ENCODE measurements at places on chromosomes 2 and 18.

DNA sequence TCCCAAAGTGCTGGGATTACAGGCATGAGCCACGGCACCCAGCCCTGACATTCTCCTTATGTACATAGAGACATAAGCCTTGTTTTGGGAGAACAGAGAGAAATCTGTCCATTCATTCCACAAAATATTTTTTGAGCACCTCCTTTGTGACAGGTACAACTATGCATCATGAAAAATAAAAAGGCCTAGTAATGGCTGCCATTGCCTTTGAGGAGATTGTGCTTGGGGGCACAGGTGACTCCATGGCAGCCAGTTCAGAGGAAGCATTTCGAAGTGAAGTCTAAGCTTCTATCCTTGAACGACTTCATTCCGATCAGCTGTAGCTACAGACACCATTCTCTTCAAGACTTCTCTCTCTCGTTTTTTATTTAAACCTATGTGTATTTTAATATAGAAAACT is 10.5 kb upstream of the MYCN start:
- no peak for DNase-seq

GRCh38 chr18:41886126-41886807 is 68.8 kb upstream of the PIK3C3 start:
- DNase-seq = no peak

DNA sequence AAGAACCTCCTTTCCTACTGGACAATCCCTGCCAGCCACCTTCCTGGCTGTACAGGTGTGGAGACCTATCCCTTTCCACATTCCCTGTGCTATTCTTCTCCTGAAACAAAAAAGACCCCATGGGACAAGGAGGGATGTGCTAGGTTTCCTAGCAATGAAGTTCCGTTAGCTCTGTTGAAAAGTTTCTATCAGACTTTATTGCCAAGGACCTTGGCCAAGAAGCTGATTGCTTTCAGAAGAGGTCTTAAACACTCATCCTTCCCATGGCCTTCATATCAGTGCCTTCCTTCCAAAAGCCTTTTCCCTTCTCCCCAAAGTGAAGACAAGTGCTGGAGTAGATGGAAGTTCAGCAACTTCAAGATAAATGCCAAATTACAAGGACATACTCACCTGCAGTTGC is 194.8 kb downstream of the AGPS start:
- no peak for DNase-seq

GRCh38 chr18:49968644-49969309 is 155.4 kb upstream of the ACAA2 start:
- DNase-seq = no peak

DNA sequence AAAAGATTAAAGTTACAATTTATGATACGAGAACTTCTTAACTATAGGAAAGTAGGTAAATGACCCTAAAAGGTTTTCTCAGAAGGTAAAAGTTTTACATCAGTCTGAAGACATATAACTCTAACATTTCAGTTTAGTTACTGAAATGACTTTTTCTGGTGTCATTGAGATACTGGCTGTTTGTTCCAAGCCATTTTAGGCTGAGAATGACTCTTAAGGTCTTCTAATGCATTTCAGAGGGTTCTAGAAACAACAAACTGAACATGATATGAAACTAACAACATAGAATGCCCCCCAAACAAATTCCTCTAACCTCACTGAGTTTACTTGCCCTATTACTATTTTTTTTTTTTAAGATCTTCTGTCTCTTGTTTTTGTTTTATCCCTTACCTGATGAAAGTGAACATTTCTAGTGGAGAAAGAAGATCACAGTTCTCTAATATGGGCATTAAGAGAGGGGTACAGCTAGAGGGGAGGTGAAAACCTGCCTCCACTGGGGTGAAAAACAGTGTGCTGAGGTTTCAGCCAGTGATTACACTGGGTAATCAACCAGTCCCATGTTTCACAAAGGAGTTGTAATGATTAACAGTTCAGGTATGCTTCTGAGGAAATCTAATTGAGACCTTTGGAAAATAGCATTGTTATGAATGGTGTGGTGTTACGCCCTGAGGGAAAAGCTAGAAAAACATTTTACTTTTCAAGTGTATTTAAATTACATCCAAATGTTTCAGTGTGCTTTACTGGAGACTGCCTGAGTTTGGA is 11.2 kb downstream of the NABP1 start:
- no peak for DNase-seq

DNA sequence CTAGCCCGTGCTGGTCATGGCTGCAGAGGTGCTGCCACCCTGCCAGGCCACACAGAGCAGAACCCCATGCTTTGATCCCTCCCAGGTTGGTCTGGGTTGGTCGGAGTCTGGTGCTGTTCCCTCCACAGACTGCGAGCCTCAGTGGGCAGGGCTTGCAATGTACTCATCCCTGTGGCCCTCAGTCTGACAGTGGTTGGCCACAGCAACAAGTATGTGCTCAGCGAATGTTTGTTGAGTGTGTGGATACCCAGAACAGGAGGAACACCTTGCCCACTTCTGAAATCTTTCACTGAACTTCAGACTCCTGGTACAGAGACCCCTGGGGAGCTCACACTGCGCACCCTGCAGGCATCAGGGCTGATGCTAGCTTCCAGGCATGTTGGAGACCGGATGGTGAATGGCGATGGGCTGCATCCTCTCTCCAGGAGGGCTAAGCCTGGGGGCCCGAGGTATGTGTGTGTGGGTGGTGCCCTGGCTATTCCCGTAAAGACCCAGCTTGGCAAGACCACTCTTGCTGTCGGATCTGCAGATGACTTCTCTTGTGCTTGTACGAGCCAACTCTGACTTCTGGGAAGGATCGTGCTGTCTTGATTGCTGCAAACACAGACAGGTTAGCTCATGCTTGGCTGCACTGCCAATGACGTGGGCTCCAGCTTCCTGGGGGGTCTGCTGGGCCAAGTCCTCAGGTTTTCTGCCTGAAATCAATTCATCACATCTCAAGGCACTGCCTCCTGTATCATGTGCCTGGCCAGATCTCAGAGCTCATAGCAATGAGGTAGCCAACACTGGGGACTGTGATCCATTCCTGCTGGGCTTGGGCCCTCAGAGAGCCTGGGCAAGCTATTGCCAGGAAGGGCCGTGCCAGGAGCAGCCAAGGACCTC is 43.7 kb downstream of the RHOB start:
- DNase-seq = no peak

GRCh38 chr2:176924909-176925534 is 287.6 kb upstream of the HNRNPA3 start:
- no peak for DNase-seq

- no peak for DNase-seq
These were observed 52.5 kb downstream of the CENPO start for GRCh38 chr2:24845691-24846090.

GRCh38 chr2:61134141-61134540 is 27.8 kb upstream of the C2orf74 start:
- DNase-seq = no peak

- no peak for DNase-seq
These were observed 19.9 kb downstream of the RBMS1 start for GRCh38 chr2:160473468-160474318.

DNA sequence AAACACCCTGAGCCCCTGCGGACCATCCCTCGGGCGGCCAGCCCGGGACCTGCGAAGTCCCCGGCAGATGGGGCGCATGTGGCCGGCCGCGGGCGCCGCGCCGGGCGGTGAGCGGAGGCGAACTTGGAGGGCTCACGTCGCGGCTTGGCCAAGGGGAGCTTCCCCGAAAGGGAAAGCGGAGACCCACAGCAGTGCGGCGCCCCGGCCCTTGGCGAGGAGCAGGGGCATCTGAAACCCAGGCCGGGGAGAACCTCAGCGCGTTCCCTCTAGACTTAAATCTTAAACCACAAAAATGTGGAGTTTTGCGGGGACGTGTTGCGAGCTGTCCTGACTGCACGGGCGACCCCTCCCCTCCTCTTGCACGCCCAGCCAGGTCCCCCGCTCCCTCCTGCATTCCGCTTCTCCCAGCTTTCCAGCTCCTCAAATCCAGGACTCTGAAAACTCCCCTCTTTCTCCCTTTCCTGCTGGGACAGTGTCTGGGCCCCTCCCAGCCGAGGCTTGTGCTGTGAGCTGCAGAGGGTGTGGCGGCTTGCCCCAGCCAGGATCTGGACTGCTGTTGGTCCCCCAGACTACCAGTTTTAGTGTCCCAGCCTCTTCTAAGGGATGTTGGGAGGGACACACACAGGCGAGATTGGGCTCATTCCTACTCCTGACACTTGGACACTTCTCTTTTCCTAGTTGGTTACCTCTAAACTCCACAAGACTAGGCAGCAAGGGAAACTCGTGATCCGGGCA is 1.3 kb downstream of the FMNL2 start:
- DNase-seq = no peak

GRCh38 chr18:79380816-79381806 is 14.6 kb upstream of the NFATC1 start:
- DNase-seq = peak; percentile 65

- DNase-seq = no peak
These were observed 9.6 kb downstream of the PTRHD1 start for GRCh38 chr2:24783641-24784040.

- DNase-seq = no peak
These were observed 677 bp upstream of the SMAD4 start for GRCh38 chr18:51029378-51029693.

- no peak for DNase-seq
These were observed 53.2 kb downstream of the CIB4 start for GRCh38 chr2:26587994-26588393.

- no peak for DNase-seq
These were observed 562.5 kb downstream of the ERBB4 start for GRCh38 chr2:211976076-211976475.

DNA sequence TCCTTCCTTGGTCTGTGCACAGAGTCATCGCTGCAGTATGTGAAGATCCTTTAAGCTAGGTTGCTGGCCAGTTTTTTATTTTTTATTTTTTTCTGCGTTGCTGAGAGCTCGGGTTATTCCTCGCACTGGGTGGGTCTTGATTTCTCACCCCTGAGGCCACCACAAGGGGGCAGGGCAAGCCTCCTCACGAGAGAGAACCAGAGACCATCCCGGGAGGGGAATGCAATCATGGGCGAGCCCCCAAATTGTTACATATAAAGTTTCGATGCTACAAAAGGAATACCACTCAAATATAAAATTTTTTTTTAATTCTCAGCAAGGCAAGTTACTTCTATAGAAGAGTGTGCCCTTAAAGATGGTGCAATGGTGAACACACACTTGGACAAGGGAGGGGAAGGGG is 24.9 kb downstream of the HTR2B start:
- no peak for DNase-seq
